ENCODE measurements at places on chromosomes 12 and 14. TPM values are rescaled to one million over a fixed set of nuclear protein-coding genes. Genes with fewer than 3 reads are reported as not detected.

DNA sequence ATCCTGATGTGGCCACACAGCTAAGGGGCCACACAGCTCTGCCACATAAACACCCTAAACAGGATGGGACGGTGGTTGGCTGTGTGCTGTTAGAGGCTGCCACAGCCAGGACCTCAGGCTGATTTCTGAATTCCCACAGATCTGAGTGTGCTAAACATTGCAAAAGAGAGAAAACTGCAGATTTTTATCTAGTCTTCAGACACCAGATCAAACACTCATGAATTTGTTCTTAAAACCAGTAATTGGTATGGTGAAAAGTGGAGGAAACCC, 190.7 kb downstream of the MON2 start:
- no peaks in the 10 kb centered on the region for H3K4me1 ChIP-seq
- H3K36me3 ChIP-seq: no peaks in the 10 kb centered on the region
- no peak for ATAC-seq
- no peak overlapping the region for H3K27ac ChIP-seq
- H3K4me3 ChIP-seq: no peak overlapping the region
- peaks cover 9% of the 10 kb centered on the region for H3K27me3 ChIP-seq

GRCh38 chr14:56632195-56632594, 52.6 kb downstream of the TMEM260 start:
- H3K4me1 ChIP-seq: no peaks in the 10 kb centered on the region
- no peak overlapping the region for H3K4me3 ChIP-seq
- no peaks in the 10 kb centered on the region for H3K27me3 ChIP-seq
- peaks cover 97% of the 10 kb centered on the region for H3K36me3 ChIP-seq
- no peak overlapping the region for H3K27ac ChIP-seq

DNA sequence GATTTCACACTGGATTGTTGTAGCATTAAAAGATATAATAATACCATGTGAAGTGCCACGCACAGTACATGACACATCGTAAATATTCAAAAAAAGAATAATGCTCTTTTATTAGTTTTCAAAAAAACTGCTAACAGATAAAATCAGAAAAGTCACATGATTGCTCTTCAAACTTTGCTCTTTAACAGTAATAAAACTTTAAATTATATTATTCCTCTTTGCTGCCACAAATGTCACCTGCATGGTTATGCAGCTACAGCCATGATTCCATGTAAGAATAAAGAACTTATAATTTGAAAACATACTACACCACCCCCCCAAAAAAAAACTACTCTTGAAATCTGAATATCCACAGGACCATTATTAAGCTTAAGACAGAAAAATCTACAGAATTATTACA, 90.0 kb downstream of the SLC2A13 start:
- no peak for ATAC-seq
- H3K27me3 ChIP-seq: no peaks in the 10 kb centered on the region
- H3K4me3 ChIP-seq: no peak overlapping the region
- H3K27ac ChIP-seq: no peak overlapping the region
- H3K4me1 ChIP-seq: peaks cover 15% of the 10 kb centered on the region

GRCh38 chr14:80464531-80465149, 253.3 kb upstream of the DIO2 start:
- no peak for ATAC-seq
- no peaks in the 10 kb centered on the region for H3K27me3 ChIP-seq
- H3K36me3 ChIP-seq: no peaks in the 10 kb centered on the region

ZNF891 gene
- total RNA-seq: 2.4 TPM

DNA sequence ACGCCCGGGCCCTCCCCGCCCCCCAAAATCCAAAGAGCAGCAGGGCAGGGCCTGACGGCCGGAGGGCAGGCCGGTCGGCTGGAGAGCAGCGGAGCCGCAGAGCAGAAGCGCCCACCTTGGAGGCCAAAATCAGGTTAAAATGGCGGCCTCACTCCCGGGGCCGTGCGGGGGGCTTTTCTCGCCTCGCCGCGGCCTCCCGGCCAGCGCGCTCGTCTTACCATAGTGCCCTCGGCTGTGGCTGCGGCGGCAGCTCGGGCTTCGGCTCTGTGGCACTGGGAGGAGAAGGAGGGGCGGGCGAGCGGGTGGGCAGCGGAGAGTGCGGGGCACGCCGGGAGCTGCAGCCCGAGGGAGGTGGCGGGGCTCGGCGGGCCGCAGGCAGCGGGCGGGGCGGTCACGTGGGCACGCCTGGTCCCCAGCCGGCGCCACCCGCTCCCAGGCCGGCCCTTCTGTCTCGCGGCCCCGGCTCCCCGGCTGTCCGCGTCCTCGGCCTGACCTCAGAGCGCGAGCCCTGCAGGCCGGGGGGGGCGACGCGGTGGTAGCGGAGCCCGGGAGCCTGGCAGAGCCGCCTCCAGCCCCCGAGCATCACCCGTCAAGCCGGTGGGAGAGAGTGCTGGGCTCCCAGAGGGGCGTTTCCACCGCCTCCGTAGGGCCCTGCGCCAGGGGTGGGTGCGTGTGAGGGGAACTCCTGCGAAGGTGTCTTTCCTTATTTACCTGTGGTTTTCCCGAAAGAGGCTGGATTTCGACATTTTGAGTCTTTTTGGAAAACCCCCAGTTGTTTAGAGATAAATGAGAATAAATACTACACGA, at the start of gene CFL2:
Gene CFL2, minus strand, starts transcription at position 274 of the 807 bp plus-strand sequence. Its CDS starts 53 bp downstream, at position 221.
- ATAC-seq: peak; percentile 93
- H3K27me3 ChIP-seq: no peaks in the 10 kb centered on the region
- peak within 1 kb of the TSS; percentile 82 for H3K27ac ChIP-seq
- peak within 1 kb of the TSS; percentile 86 for H3K4me3 ChIP-seq

DPF3 gene
- 0.13 TPM for total RNA-seq

DNA sequence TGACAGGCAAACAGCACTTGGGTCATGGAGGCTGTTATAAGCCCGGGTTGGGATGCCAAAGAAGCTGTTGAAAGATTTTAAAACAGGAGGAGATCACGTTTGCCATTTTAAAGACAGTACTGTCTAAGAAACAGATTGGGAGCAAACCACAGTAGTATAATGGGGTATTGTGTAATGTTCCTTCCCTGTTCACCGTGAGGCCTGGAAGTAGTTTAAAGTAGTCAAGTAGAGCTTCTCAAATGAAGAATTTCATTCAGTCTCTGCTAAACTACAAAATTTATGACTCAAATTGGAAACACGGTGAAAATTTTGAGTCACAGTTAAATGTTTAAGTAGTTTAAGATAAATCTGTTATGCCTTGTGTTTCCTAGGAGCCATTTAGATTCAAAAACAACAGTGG, 35.8 kb downstream of the ATP2A2 start:
- no peaks in the 10 kb centered on the region for H3K27me3 ChIP-seq
- H3K4me1 ChIP-seq: peaks cover 23% of the 10 kb centered on the region
- peak; percentile 48 for ATAC-seq
- H3K27ac ChIP-seq: peak overlapping the region; percentile 81
- peaks cover 83% of the 10 kb centered on the region for H3K36me3 ChIP-seq
